Activated CD8-positive, alpha-beta memory T cell treated with anti-CD3 and anti-CD28 coated beads for 48 hours (primary cell): ENCODE measurements at places on chromosomes 5 and 9.

GRCh38 chr9:127968042-127968441 is 12.7 kb downstream of the EEIG1 start:
- no peak for DNase-seq

- no peak for DNase-seq
These were observed 66.4 kb downstream of the PSMB7 start for GRCh38 chr9:124348831-124349230.

DNA sequence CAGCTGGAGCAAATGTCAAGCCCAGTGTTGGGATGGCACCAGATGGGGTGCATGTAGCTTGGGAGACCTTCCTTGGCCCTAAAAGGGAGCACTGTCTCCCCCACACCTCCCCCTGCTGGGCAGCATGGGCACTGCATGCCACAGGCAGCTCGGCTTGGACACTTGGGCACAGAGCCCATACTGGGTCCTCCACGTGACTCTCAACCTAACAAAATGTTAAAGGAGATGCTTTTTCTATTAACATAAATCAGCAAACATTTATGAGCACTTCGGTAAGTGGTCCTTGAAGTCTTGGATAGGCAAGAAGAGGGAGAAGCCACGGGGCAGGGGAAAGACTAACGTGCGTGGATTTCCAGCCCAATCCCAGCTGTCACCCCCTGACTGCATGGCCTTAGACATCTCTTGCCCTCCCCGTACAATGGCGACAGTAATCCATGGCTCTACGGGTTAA is 23.9 kb upstream of the MAPK9 start:
- peak; percentile 74 for DNase-seq

DNA sequence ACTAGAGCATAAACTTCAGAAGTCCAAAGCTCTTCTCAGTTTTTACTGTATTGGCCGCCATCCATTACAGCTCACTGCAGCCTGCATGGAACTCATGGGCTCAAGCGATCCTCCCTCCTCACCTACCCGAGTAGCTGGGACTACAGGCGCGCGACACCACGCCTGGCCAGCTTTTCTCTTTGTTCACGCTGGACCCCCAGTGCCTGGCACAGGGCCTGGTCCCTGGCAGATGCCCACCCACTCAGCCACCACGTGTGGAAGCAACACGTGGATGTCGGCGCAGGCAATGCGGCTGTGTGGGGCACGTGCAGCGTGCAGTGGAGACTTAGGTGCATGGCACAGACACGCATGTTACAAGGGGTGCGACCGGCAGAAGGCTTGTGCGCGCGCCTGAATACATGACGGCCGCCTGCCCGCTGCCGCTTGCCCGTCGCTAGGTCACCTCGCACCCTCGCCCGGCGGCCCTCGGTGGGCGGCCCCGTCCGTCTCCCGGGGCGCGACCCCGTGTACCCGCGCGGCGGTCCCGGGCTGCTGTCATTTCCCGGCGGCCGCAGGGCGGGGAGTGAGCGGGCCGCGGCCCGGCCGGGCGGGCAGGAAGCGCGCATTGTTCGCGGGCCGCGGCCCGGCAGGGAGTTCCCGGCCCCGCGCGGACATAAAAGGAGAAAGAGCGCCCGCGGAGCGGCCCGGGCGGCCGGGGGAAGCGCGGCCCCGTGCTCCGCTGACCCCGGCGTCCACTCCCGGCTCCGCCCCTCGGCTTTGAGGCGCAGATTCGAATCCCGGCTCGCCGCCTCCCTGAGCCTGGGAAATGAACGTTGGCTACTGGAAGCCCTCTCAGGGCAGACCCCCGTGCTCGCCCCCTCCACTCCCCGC is 24.1 kb upstream of the PTGS1 start:
- no peak for DNase-seq

- DNase-seq, result no peak
These were observed 12.2 kb downstream of the IRF1 start for GRCh38 chr5:132478366-132478871.

- no peak for DNase-seq
These were observed 7.2 kb downstream of the RNF145 start for GRCh38 chr5:159202151-159202550.

GRCh38 chr9:79769476-79770275 is 197.9 kb downstream of the TLE4 start:
- DNase-seq, result no peak

GRCh38 chr9:136107155-136107952 is 11.3 kb downstream of the TMEM250 start:
- no peak for DNase-seq

- DNase-seq, result no peak
These were observed 107.2 kb downstream of the C5orf15 start for GRCh38 chr5:133861161-133861737.

DNA sequence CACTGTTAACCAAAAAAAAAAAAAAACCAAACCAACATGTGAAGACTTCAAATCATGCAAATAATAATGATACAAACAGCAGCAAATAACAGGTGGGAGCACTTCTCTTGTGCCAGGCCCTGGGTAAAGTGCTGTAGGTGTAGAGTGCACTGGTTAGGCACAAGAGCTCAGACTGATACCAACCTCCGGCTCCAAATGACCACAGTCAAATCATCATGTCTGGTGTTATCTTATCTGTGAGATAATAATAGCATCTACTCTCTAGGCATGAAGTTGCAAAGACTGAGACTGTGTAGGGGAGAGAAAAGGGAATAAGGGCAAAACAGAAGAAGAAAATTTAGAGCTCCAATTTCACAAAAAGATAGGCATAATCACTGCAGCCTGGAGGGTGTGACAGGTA is 159.5 kb downstream of the ARL15 start:
- DNase-seq, result no peak

- DNase-seq, result no peak
These were observed 414.8 kb upstream of the CCNH start for GRCh38 chr5:87827539-87827938.
